Muscle of arm (tissue), 14 donors: ENCODE measurements at places on chromosomes 11 and 22.

- no peak for DNase-seq
Observed at GRCh38 chr11:44943696-44944095, 7.0 kb downstream of the TP53I11 start.

DNA sequence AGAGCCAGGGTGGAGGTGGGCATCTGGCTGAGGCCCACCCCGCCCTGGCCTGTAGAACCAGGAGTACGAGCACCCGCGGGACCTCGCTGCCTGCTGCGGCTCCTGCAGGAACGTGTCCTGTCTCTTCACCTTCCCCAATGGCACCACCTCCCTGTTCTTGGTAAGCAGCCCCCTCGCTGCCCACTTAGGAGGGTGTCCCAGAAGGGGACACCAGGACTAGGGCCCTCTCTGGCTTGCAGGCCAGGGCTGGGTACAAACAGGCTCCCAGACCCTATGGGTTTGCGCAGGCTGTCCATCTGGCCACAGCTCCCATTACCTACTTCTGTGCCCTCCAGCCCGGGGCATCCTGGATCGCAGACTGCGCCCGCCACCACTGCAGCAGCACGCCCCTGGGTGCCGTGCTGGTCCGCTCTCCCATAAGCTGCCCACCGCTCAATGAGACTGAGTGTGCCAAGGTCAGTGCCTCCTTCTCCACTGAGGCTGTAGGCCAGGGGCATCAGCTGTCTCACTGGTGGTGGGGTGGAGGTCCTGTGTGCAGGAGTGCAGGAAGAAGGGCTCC lies 77.5 kb upstream of the MYOD1 start:
- no peak for DNase-seq

DNA sequence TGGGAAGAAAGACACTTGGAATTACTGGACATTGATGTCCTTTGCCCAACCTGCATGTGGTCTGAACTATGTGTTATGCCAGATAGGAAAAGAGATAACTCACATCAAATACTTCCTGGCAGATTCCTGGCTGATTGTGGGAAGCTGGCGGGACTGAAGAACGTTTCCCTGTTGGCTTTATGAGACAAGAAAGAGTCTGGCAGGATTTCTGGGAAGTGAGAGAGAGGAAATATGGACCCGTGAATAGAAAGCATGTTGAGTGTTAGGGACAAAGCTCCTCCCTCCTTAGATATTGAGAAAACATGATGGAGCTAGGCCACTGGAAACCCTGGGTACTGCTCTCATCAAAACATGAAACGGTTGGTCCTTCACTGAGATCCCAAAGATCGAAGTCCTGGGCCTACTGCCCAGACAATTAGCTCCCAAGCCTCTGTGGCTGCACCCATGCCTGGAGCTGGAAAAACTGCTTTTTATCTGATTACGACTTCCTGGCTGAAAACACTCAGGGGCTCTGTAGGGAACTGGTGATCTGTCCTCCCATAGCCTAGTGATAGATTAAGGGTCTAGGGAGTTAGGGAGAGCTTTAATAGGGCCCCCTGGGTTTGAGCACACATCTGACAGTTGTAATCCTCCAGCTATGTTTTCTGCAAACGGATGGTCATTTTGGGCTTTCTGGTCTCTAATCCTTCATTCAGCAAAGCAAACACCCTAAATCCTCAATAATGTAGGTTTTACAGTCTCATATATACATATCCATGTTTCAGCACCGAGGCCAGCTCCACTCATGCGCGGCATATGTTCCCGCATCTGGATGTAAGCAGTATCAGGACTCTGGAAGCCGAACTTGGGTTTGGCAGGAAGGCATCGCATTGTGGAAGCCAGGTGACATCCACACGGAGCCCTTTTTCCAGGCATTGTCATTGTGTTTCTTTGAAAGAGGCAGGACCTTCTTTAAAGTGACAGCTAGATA lies 6.1 kb upstream of the B3GAT1 start:
- peak; percentile 46 for DNase-seq

- no peak for DNase-seq
Observed at GRCh38 chr11:88250566-88251242, 75.5 kb upstream of the RAB38 start.

DNA sequence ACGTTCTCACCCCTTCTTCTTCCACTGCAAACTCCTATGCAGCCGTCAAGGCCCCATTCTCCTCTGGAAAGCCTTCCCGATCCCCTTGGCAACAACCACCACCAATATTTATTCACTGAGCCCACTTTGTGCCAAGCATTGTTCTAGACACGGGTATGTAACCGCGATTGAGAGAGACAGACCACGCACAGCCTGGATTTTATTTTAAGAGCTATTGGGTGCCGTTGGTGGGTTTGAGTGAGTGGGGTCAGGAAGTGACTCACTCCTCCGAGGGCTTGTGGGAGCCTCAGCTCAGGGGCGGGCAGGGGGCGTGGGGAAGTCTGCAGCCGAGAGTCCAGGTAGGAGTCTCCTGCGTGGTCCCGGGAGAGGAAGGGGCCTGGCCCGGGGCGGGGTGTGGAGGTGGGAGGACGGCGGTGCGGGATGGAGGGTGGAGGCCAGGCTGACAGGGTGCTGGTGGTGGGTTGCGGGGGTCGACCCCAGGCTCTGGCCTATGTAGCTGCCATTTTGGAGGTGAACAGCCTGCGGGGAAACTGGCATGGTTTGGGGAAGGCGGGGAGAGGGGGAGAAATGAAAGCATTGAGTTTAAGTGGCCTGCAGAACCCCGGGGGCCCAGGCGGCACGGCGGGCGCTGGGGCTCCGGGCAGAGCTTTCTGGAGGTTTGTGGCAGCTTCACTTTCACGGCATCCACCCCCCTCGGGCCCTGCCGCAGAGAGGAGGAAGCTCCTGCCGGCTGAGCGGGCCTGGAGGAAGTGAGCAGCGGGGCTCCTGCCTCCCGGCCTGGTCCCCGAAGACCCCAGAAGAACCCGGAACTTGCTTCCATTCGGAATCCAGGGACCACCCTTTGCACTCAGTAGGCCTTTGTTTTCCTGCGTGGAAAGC lies 547 bp downstream of the PARVG start:
- no peak for DNase-seq

DNA sequence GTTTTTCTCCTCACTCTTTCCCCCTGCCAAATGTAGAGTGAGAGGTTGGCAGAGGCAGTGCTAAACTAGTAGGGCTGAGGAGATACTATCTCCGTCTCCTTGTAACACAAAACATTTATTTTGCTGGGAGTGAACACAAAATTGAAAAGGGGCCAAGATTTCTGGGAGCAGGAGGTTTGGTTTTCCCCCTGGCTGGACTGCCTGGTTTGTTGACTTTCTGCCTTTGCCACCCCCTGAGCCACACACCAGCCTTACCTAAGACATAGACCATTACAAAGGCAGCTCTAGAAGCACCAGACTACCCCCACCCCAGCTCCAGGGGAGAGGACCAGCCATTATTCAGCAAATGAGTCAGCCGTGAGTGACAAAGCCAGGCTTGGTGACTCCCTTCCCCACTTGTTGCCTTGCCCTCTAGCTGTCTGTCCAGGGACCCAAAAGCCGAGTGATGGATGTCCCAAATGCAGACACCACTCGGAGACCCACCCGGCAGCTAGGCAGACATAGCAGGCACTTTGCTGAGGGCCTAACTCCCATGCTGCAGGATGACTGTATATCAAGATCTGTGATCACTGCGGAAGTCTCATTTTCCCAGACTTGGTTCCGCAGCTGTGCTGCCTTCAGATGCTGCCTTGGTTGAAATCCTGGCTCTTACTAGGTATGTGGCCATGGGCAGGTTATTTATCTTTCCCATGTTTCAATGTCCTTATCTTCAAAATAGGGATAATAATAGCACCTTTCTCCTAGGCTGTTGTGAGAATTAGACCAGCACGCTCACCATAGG lies 17.7 kb upstream of the CDON start:
- no peak for DNase-seq

DNA sequence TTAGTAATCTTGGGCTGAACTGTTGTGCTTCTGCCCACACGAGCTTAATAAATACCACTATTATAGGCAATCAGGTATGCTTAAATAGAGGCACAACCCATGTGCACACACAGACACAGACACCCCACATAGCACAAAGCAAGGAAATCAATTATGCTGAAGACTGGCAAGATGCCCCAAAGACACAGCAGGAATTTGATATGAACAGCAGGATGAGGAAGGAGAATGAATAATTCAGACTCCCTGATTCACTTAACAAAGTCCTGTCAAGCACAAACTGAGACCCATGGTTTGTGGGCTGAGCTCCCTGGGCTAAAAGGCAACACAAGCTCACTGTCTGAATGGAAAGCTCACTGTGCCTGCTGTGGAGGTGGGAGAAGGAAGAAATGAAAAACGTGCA lies 42.5 kb downstream of the RBFOX2 start:
- no peak for DNase-seq

GRCh38 chr22:49964136-49965090 lies 3.8 kb downstream of the PIM3 start:
- no peak for DNase-seq

DNA sequence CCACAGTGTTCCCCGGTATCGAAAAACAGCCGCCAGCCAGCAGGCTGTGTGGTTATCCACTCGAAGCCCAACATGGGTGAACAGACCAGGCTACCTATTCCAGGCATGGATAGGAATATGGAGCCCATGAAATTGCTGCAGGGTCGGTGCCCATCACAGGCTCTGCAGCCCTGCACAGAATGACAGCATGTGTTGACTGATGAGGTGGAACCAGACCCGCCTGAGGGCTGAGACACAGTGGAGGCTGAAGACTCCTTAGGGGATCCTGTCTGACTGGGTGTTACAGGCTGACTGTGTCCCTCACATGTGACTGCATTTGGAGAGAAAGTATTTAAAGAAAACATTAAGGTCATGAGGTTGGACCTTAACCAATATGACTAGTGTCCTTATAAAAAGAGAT lies 6.2 kb upstream of the YPEL1 start:
- no peak for DNase-seq

GRCh38 chr11:78384231-78384630 lies 33.4 kb downstream of the GAB2 start:
- DNase-seq, result no peak

- DNase-seq, result no peak
Observed at GRCh38 chr11:72985645-72986044, 156.5 kb downstream of the FCHSD2 start.

DNA sequence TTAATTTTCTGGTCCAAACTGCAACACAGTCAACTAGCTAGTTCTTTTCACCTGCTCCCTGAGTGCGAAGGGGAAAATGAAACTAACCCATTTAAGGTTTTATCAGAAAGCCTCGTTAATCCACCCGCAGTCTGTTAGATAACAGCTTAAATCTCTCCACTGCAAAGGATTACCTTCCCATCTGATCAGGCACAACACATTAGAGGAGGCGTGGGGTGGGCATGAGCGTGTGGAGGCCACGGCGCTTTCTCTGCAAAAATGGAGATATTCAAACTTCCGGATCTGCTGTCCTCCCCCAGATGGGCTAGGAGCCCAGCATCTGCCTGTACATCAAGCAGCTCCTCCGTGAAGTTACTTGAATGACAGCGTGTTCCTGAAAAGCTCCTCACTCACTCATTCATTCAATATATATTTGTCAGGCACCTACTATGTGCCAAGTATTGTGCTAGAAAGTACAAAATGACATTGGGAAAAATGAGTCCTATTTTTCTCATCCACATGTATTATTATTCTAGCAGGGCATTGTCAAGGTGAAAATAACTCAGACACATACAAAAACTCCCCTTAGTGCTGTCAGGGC lies 13.5 kb upstream of the ANKK1 start:
- DNase-seq, result no peak

- no peak for DNase-seq
Observed at GRCh38 chr22:32545801-32546200, 71.2 kb downstream of the FBXO7 start.

GRCh38 chr11:74725701-74726100 lies 5.5 kb downstream of the CHRDL2 start:
- DNase-seq, result no peak

DNA sequence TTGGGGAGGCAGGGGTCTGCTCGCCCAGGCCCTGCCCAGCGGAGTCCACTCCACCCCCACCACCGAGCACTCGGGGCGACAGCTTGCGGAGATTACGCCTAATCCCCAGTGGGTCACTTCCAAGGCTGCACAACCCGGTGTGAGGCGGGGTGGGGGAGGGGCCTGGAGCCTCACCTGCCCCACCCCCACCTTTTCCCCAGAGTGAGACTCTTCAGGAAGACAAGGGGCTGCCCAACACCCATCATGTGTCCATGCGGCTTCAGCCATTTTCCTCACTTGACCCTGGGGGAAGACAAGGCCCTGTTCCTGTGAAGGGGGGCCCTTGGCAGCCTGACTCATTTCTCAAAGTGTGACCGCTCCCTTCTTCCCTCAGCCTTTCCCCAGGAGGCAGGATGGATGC lies 12.5 kb downstream of the SYNGR1 start:
- no peak for DNase-seq

- DNase-seq, result no peak
Observed at GRCh38 chr11:85755285-85755684, 55.7 kb downstream of the SYTL2 start.

GRCh38 chr11:124075841-124076651 lies 34.9 kb upstream of the OR10G7 start:
- DNase-seq, result no peak

GRCh38 chr11:1255151-1255550 lies 32.3 kb downstream of the MUC5B start:
- DNase-seq, result no peak

GRCh38 chr22:25536589-25536988 lies 27.9 kb upstream of the GRK3 start:
- no peak for DNase-seq

DNA sequence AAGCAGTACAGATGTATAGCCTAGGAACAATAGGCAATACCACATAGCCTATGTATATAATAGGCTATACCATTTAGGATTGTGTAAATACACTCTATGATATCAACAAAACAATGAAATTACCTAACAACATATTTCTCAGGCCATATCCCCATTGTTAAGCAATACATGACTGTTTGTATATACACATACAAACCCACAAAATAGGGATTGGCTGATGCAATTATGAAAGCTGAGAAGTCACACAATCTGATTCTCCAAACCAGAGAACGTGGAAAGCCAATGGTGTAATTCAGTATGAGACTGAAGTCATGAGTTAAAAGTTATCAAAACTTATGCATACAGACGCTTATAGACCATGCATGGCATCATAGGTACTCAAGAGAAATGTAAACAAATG lies 700.1 kb upstream of the RAG2 start:
- no peak for DNase-seq

DNA sequence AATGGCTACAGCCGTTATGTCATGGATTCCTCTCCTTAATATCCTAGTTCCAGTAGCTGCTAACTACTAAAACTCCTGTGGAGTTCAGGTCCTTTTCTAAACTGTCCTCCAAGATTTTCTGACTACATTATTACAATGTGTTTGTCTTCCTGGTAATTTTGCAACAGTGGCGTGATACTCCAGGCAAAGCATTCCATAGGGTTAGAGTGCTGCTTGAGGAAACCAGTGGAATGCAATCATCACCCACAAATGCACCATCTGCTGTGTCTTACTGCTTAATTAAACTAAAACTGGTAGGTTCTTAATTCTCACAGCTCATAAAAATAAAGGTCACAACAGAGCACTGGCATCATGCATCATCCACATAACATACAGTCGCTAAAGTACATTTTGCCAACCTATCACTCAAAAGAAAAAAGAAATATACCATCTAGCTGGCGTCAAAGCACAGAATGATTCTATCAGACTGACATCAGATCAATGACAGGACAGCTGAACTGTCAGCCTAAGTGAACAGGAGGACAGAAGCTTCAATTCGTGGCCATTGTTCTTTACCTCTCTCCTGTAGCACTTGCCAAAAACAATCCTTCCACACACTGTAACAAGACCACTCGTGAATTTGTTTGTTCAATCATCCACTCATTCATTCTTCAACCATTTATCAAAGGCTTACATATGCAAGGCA lies 182.5 kb downstream of the CADM1 start:
- no peak for DNase-seq
